ENCODE measurements at places on chromosomes 4 and X. TPM values are rescaled to one million over a fixed set of nuclear protein-coding genes. Genes with fewer than 3 reads are reported as not detected.

- no peak for DNase-seq
These were observed 214.4 kb upstream of the CPEB2 start for GRCh38 chr4:14787894-14788293.

- DNase-seq = no peak
These were observed 346.6 kb upstream of the PABPC4L start for GRCh38 chr4:134548052-134548628.

GRCh38 chr4:61296144-61296543, 96.0 kb downstream of the ADGRL3 start:
- no peak for DNase-seq

- DNase-seq = no peak
These were observed 241.3 kb downstream of the CFAP299 start for GRCh38 chr4:80576796-80577195.

GRCh38 chr4:57053508-57053907, 56.7 kb downstream of the IGFBP7 start:
- DNase-seq = no peak

GRCh38 chr4:23654791-23655190, 235.1 kb downstream of the PPARGC1A start:
- DNase-seq = no peak

- DNase-seq = no peak
These were observed 9.0 kb downstream of the TSC22D3 start for GRCh38 chrX:107766470-107767150.

- DNase-seq = no peak
These were observed 24.3 kb upstream of the GPR34 start for GRCh38 chrX:41664375-41664901.

GRCh38 chr4:186775902-186776301, 52.2 kb upstream of the FAT1 start:
- DNase-seq = no peak

DNA sequence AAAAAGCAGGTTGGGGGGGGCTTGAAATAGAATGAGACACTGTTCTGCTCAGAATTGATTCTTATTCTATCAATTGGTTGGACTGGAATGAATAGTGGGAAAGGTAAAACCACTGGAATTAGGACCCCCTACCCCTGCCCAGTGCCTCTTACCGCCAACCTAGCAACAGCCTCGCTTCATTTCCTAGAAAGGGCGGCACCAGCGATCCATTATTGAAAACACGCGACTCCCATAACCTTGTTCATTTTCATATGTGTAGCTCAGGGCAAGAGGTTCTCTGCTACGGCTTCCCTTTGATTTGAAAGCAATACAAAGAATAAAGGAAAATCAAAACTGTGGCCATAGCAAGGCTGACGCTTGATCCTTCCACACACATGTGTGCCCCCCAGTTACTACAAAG, 33.7 kb downstream of the IDS start:
- DNase-seq = no peak

- DNase-seq = no peak
These were observed 1314.7 kb downstream of the FSTL5 start for GRCh38 chr4:160848901-160849760.

DNA sequence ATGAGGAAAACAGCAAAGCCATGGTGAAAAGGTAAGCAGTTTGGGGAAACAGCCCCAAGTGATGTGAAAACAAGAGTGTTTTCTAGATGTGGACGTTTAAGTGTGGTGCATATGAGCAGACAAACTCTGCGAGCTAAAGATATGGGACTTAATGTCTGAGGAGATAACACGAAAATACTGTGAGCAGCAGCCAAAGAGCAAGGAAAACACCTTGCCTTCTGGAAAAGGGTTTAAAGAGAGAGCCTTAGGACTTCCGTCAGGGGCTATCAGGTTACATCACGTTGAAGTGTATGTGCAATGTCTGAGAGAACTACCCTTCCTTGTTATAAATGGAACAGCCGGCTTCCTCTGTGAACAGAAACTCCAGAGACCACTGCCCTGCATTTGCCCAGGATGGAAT, 54.2 kb downstream of the LEF1 start:
- no peak for DNase-seq

- peak; percentile 2 for DNase-seq
These were observed 5.8 kb downstream of the CFAP99 start for GRCh38 chr4:2424581-2424980.

DNA sequence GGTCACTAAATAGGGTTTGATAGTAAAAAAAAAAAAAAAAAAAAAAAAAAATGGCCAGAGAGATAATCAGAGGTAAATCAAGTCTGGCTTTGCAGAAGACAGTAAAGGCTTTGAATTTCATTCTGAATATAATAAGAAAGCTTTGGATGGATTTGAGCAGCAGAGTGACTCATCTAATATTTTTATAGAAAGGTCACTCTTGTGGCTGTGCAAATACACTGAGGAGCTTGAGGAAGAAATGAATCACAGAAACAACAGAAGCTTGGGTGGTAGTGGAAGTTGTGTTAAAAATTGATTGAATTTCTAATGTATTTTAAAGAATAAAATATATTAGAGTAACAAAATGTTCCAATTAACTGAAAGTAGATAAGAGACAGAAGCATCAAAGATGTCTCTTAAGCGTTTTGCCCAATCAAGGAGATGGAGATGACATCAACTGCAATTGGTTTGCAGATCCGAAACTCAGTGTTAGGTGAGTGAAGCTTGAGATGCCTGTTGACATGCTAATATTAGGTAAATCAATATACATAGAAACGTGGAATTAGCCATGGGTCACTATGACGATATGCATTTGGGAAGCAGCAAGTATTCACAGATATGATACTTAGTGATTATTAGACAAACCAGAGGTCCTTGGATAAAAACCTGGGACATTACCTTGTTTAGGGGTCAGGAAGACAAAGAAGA, 280.5 kb downstream of the GPM6A start:
- no peak for DNase-seq

- DNase-seq = no peak
These were observed 94.9 kb upstream of the TBC1D9 start for GRCh38 chr4:140851032-140851636.

DNA sequence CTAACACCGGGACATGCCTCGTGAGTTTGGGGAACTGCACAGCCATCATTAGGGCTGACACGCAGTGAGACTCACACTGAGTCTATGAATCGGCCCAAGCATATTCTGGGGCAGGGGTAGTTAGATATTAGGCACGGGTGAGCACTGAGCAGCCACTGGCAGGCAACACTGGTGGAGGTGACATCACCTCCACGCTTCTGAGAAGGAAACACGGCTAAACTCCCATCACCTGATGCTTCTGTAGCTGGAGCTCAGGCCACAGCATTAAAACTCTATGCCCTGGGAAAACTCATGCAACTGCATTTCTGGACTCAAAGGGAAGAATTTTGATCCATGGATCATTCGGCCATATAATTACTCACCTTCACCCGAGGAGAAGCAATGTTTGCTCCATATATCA, 100.8 kb upstream of the OTUD4 start:
- DNase-seq = no peak

DNA sequence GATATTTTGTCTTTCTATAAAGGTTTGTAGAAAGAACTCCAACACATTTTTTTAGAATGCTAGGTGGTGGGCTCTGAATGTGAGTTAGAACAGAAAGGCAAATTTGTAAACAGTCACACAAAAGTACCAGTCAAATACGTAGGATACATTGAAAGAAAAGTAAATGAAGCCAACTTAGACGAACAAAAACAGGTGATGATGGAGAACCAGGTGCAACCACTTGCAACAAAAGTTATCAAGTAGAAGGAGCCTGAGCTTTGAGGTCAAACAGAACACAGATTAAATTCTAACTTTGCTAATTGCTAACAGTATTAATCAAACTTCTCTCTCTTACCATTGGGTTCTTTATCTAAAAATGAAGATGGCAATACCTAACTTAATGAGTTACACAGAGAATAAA, 62.7 kb upstream of the DAPP1 start:
- no peak for DNase-seq

DNA sequence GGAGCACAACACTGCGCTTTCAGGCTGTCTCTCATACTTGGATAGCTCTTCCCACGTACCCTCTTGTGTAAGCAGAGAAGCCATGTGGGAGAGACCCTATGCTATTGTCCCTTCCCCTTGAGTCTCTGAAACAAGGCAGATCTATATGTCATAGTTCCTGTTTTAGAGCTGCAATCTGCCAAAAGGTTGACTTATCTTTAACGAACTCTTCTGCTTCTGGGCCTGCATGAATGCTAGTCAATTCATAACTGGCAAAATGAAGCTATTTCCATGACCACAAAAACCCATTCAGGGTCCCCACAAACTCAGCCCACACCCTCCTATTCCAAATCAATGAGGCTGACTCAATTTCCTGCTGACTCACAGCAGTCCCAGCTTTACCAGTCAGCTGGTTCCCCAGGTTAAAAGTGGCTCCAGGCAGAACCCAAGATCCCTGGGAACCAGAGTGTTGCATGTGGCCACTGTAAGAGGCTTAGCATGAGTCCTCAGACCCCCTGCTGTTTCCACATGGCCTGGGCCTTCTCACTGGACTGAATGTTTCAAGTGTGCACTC, 25.3 kb upstream of the SOD3 start:
- DNase-seq = no peak

DNA sequence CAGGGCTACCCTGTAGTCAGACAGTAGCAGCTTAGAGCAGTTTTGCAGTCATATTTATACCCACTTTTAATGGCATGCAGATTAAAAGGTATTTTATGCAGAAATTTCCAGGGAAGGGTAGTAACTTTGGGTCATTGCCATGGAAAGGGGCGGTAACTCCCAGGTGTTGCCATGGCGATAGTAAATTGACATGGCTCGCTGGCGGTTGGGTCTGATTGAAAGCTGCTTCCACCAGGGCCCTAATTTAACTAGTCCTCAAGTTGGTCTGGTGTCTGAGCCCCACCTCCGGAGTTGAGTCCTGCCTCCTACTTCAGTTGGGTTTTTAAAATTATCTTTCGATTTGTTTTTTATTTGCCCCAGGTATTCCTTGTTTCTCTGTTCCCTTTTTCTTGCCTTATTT, 70.1 kb downstream of the NAA11 start:
- no peak for DNase-seq

DNA sequence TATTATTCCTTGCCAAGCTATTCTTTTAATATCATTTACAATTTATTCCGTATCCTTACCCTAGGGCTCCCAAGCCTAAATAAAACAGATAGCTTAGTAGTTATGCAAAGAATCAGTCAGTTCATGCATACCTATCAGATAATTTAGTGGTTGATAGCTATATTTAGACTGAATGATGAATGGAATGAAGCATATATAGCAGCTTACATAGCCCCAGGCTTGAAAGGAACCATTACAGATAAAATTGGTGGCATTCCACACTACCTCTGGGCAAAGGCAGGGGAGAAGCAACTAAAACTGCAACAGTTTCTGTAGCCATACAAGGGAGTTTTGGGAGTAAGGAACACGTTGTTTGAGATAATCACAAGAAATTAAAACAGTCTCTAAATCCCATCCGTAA, 2.7 kb downstream of the ACE2 start:
- no peak for DNase-seq

GRCh38 chr4:53490965-53491622, 100.2 kb downstream of the LNX1 start:
- DNase-seq = no peak

DNA sequence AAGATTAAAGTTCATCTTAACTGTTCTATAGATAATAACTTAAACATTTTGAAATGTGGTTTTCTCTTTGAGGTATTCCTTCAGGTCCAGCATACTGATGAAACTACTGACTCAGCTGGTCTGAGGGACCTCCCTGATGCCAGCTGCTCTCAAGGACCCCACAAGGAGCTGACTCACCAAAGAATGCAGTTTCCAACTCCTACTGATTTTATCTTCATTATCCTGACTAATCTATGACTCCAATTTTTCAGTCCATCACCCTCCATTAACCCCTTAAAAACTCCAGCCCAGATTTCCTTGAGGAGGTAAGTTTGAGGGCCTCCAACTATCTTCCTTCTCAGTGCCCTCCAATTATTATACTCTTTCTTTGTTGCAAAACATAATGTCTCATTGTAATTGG, 1.4 kb upstream of the UGT2B4 start:
- DNase-seq = no peak

GRCh38 chrX:26783512-26784225, 567.7 kb downstream of the MAGEB5 start:
- no peak for DNase-seq

GRCh38 chr4:63901304-63901703, 507.9 kb downstream of the TECRL start:
- DNase-seq = no peak

DNA sequence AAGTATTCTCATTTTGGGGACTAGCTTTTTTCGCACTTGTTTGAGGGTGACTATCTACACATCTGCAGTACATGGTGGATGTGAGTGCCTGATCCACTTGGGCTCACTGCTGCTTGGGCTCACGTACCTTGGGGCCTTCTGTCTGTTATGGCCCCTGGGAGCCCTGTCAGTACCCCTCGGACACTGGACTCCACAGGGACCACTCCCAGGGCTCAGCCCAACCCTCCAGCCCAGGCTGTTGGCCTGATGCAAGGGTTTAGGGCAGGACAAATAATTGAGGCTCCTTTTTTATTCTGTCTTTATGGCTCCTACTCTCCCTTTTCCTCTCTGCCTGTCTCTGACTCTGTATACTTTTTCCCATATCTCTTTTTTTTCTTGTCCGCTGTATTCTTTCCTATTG, 32.7 kb upstream of the MSN start:
- DNase-seq = no peak

GRCh38 chr4:11585506-11585905, 156.8 kb upstream of the HS3ST1 start:
- no peak for DNase-seq

GRCh38 chr4:18419780-18420179, 398.2 kb upstream of the LCORL start:
- DNase-seq = no peak

DNA sequence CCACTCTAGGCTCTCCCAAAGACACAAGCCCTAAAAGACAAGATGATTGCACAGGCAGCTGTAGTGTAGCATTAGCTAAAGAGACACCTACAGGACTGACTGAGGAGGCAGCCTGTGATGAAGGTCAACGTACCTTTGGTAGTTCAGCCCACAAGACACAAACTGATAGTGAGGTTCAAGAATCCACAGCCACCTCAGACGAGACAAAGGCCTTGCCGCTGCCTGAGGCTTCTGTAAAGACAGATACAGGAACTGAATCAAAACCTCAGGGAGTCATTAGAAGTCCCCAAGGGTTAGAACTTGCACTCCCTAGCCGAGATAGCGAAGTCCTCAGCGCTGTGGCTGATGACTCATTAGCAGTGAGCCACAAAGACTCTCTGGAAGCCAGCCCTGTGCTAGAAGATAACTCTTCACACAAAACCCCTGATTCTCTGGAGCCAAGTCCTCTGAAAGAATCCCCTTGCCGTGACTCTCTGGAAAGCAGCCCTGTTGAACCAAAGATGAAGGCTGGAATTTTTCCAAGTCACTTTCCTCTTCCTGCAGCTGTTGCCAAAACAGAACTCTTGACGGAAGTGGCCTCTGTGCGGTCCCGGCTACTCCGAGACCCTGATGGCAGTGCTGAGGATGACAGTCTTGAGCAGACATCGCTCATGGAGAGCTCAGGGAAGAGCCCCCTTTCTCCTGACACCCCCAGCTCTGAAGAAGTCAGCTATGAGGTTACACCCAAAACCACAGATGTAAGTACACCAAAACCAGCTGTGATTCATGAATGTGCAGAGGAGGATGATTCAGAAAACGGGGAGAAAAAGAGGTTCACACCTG, 306.3 kb downstream of the ANK2 start:
- peak; percentile 16 for DNase-seq

Gene GPR50
- not detected for total RNA-seq

Gene ATP2B3
- 0.05 TPM for total RNA-seq

Gene PSAPL1
- not detected for total RNA-seq

Gene PDE6B
- 19.8 TPM for total RNA-seq

Gene DCHS2
- not detected for total RNA-seq

Gene EDNRA
- total RNA-seq = not detected

Gene PNPLA4
- total RNA-seq = 4.2 TPM

Gene TRIM75
- not detected for total RNA-seq

Gene ASMT
- total RNA-seq = 0.32 TPM

Gene CFAP47
- total RNA-seq = not detected

Gene PGAM4
- total RNA-seq = not detected

Data from naive thymus-derived CD4-positive, alpha-beta T cell (primary cell).